ENCODE measurements at places on chromosomes 7 and 10.

DNA sequence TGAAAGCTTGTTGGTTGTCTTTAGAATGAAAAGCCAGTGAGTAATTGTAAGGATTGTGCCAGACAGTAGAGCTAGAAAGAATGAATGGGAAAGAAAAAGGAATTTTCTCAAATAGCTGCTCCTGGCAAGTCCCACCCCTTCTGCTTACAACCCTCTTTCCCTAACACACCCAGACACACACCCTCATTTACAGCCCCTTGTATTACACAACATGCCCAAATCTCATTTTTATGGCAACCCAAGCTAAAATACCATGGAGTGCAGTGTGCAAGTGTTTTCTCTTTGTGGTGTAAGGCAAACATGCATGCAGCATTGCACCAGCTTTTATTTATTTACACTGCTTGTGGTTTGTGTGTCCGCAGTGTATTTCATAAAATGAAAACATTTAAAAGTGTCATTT lies 1.5 kb downstream of the PRKAR2B start:
- DNase-seq: no peak
- peak overlapping the region; percentile 74 for H3K4me3 ChIP-seq
- H3K27ac ChIP-seq: no peak overlapping the region
- no peaks in the 10 kb centered on the region for H3K27me3 ChIP-seq
- no peaks in the 10 kb centered on the region for H3K36me3 ChIP-seq
- peaks cover 7% of the 10 kb centered on the region for H3K4me1 ChIP-seq

GRCh38 chr10:126421756-126422256 lies 33.5 kb upstream of the ADAM12 start:
- no peaks in the 10 kb centered on the region for H3K27me3 ChIP-seq
- no peak for DNase-seq
- no peaks in the 10 kb centered on the region for H3K4me1 ChIP-seq
- H3K4me3 ChIP-seq: no peak overlapping the region
- peak overlapping the region; percentile 34 for H3K27ac ChIP-seq
- no peaks in the 10 kb centered on the region for H3K36me3 ChIP-seq

DNA sequence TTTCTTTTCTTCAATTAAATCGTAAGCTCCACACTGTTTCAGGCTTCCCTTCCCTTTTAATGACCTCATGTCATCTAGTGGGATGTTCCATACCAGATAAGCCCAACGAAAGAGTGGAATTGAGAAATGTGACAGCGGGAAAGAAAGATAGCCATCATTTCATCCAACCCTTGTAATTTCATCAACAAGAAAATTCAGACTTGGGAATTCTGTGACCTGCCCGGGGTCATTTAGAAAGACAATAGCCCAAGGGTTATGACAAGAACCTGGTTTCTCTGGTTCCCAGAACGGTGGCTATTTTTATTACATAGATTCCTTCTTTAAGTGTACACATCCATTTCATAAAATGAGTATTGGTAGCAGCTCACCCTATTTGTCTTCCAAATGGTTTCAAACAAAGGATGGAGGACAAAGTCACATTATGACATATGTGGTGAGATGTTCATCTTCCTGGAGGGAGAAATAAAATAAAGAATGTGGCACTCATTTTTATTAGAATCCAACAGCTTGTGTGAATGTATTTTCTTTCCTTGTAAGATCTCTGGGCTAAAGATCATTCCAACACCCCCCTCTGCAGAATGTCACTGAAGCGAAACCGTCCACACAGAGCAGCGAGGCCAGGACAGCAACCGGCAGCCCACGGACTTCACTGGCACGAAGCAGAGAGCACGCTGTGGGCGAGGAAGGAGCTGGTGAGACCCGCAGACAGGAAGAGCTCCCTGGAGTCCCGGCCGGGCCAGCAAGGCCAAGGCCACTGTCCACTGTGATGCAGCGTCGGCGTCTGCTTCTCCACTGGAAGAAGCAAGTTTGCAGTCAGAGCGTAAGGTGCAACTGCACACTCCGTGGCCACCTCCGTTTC lies 199.9 kb downstream of the KLF6 start:
- no peaks in the 10 kb centered on the region for H3K27me3 ChIP-seq
- H3K27ac ChIP-seq: no peak overlapping the region
- no peaks in the 10 kb centered on the region for H3K4me1 ChIP-seq
- no peak overlapping the region for H3K4me3 ChIP-seq

GRCh38 chr7:93958216-93958615 lies 36.7 kb downstream of the GNG11 start:
- H3K4me1 ChIP-seq: no peaks in the 10 kb centered on the region
- no peak overlapping the region for H3K4me3 ChIP-seq
- H3K27me3 ChIP-seq: no peaks in the 10 kb centered on the region
- no peaks in the 10 kb centered on the region for H3K36me3 ChIP-seq
- no peak for DNase-seq

- no peaks in the 10 kb centered on the region for H3K4me1 ChIP-seq
- no peak for DNase-seq
- no peak overlapping the region for H3K27ac ChIP-seq
- no peaks in the 10 kb centered on the region for H3K27me3 ChIP-seq
- no peaks in the 10 kb centered on the region for H3K36me3 ChIP-seq
Measured at GRCh38 chr7:27442455-27442854, 199.9 kb downstream of the EVX1 start.

GRCh38 chr10:127184582-127184981 lies 11.8 kb downstream of the INSYN2A start:
- H3K4me1 ChIP-seq: no peaks in the 10 kb centered on the region
- H3K27me3 ChIP-seq: no peaks in the 10 kb centered on the region
- no peak for DNase-seq
- H3K27ac ChIP-seq: no peak overlapping the region

GRCh38 chr10:131249238-131249954 lies 62.1 kb downstream of the TCERG1L start:
- H3K4me1 ChIP-seq: no peaks in the 10 kb centered on the region
- no peak for DNase-seq
- no peak overlapping the region for H3K27ac ChIP-seq
- no peaks in the 10 kb centered on the region for H3K36me3 ChIP-seq

DNA sequence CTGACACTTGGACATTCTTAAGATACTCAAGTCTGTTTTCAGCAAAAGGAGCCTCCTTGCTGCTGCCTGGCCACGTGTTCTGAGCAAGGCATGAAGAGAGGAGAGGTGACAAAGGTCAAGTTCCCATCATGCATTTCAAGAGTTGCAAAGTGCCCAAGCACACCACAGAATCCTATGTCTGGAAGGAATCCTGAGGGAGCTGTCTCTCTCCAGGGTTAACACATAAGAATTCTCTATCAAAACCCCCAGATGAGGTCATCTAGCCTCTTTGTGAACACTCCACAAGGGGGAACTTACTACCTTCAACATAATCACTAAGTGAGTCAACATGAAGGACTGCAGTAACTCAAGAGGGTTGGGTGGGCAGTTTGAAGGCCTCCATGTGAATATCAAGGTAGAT lies 155.5 kb downstream of the RNF216 start:
- H3K36me3 ChIP-seq: peaks cover 41% of the 10 kb centered on the region
- H3K27me3 ChIP-seq: no peaks in the 10 kb centered on the region
- H3K4me3 ChIP-seq: no peak overlapping the region
- DNase-seq: no peak

GRCh38 chr7:133623721-133624120 lies 370.8 kb downstream of the EXOC4 start:
- H3K4me3 ChIP-seq: no peak overlapping the region
- no peaks in the 10 kb centered on the region for H3K27me3 ChIP-seq
- no peaks in the 10 kb centered on the region for H3K4me1 ChIP-seq

DNA sequence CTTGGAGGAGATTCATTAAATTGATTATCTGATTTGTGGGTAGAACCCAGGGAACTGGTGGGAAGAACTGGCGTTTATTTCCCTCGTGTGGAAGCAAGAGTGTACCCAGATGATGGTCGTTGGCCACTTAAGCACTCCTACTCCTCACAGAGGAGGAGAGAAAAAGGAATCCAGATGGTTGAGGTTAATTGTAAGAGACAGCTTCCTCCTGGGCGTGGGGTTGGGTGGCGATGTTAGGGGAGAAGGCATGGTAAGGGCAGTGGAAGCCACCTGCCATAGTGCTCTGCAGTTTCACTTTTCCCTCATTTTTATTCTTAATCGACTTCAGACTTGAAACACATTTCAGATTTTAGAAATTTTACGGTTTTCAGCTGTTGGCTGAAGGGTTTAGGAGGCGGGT lies 104.1 kb downstream of the DOCK1 start:
- no peaks in the 10 kb centered on the region for H3K4me1 ChIP-seq
- peaks cover 32% of the 10 kb centered on the region for H3K36me3 ChIP-seq
- no peak overlapping the region for H3K4me3 ChIP-seq
- H3K27ac ChIP-seq: no peak overlapping the region
- no peaks in the 10 kb centered on the region for H3K27me3 ChIP-seq

DNA sequence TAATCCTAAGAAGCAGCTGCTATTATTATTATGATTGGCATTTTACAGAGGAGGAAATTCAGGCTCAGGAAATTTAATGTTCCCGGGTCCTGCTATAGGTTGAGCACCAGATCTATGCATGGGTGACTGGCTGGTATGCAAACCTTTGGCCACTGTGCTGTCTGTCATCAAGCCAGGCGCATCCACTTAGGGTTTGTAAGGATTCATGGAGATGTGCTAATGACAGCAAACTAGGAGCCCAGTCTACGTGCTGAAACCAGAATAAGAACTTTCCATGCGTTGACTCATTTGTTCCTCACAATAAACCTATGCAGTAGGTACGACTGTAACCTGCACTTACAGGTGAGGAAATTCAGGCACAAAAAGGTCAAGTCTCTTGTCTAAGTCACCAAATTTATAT lies 64.5 kb upstream of the ZMIZ1 start:
- H3K27me3 ChIP-seq: no peaks in the 10 kb centered on the region
- H3K4me3 ChIP-seq: no peak overlapping the region
- no peaks in the 10 kb centered on the region for H3K4me1 ChIP-seq
- no peaks in the 10 kb centered on the region for H3K36me3 ChIP-seq
- no peak overlapping the region for H3K27ac ChIP-seq
- DNase-seq: no peak

- H3K36me3 ChIP-seq: no peaks in the 10 kb centered on the region
- no peaks in the 10 kb centered on the region for H3K27me3 ChIP-seq
- H3K4me3 ChIP-seq: no peak overlapping the region
- H3K27ac ChIP-seq: peak overlapping the region; percentile 10
Measured at GRCh38 chr7:2510909-2511768, 8.4 kb upstream of the LFNG start.

GRCh38 chr7:48473205-48473865 lies 302.1 kb downstream of the ABCA13 start:
- H3K4me3 ChIP-seq: no peak overlapping the region
- H3K27ac ChIP-seq: no peak overlapping the region
- no peaks in the 10 kb centered on the region for H3K4me1 ChIP-seq
- H3K27me3 ChIP-seq: no peaks in the 10 kb centered on the region

GRCh38 chr7:124781418-124781817 lies 15.8 kb upstream of the GPR37 start:
- no peak for DNase-seq
- H3K4me3 ChIP-seq: no peak overlapping the region
- no peak overlapping the region for H3K27ac ChIP-seq
- no peaks in the 10 kb centered on the region for H3K36me3 ChIP-seq
- no peaks in the 10 kb centered on the region for H3K27me3 ChIP-seq

DNA sequence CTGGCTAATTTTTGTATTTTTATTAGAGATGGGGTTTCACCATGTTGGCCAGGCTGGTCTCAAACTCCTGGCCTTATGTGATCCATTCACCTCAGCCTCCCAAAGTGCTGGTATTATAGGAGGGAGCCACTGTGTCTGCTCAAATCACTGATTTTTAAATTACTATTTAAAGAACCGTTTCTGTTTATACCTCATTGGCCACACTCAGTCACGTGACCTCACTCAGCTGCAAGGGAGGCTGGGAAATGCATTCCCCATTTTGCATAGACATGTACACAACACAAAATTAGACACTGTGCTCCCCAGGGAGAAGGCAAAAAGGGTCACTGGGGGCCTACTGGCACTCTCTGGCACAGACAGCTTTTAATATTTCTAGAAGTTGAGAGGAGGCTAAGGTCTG lies 13.6 kb upstream of the CALU start:
- H3K4me1 ChIP-seq: no peaks in the 10 kb centered on the region
- H3K27me3 ChIP-seq: no peaks in the 10 kb centered on the region
- no peaks in the 10 kb centered on the region for H3K36me3 ChIP-seq
- no peak overlapping the region for H3K27ac ChIP-seq
- no peak overlapping the region for H3K4me3 ChIP-seq

DNA sequence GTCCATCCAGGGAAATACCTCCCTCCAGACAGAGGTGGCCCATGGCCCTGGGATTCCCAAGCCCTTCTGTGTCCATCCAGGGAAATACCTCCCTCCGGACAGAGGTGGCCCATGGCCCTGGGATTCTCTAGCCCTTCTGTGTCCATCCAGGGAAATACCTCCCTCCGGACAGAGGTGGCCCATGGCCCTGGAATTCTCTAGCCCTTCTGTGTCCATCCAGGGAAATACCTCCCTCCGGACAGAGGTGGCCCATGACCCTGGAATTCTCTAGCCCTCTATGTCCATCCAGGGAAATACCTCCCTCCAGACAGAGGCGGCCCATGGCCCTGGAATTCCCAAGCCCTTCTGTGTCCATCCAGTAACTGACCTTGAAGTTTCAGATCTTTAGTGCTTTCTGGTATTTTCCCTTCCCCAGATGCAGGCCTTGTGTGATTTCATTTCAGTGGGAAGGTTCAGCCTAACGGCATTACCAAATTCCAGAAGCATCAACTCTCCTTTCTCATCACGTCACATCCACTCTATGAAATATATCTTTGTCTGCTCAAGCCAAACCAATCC lies 28.8 kb upstream of the DIP2C start:
- DNase-seq: no peak
- no peaks in the 10 kb centered on the region for H3K4me1 ChIP-seq
- H3K4me3 ChIP-seq: no peak overlapping the region
- no peaks in the 10 kb centered on the region for H3K27me3 ChIP-seq
- no peak overlapping the region for H3K27ac ChIP-seq

GRCh38 chr10:122241836-122242235 lies 29.3 kb upstream of the BTBD16 start:
- no peaks in the 10 kb centered on the region for H3K27me3 ChIP-seq
- peaks cover 43% of the 10 kb centered on the region for H3K36me3 ChIP-seq
- no peaks in the 10 kb centered on the region for H3K4me1 ChIP-seq
- no peak overlapping the region for H3K4me3 ChIP-seq
- no peak for DNase-seq

- H3K4me1 ChIP-seq: no peaks in the 10 kb centered on the region
- no peak overlapping the region for H3K27ac ChIP-seq
- H3K27me3 ChIP-seq: no peaks in the 10 kb centered on the region
- no peak overlapping the region for H3K4me3 ChIP-seq
- no peaks in the 10 kb centered on the region for H3K36me3 ChIP-seq
- no peak for DNase-seq
Measured at GRCh38 chr7:122423591-122423990, 119.0 kb upstream of the FEZF1 start.

GRCh38 chr7:96244992-96245292 lies 77.0 kb downstream of the SLC25A13 start:
- no peak overlapping the region for H3K4me3 ChIP-seq
- H3K4me1 ChIP-seq: no peaks in the 10 kb centered on the region
- no peak for DNase-seq
- H3K27me3 ChIP-seq: no peaks in the 10 kb centered on the region
